Foreskin fibroblast (primary cell): ENCODE measurements at places on chromosomes 16 and 17.

DNA sequence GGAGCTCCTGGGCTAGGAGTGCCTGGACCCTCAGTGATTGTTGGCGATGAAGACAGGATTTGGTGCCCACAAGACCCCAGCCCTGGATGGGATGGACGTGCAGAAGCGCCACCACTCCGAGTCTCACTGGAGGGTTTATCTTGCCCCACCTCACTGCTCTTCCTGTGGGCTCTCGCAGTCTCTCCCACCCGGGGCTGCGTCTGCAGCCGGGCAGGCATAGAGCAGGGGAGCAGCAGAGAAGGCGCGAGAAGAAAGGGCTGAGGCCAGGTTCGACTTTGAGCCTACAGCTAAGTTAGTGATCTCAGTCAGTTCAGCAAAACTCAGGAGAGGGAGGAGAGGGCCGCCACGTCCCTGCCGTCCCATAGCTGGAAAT, 6.6 kb downstream of the UBE2I start:
- no peak for DNase-seq

- no peak for DNase-seq
Measured at GRCh38 chr16:13988038-13988437, 68.1 kb downstream of the ERCC4 start.

- DNase-seq, result no peak
Measured at GRCh38 chr17:1898332-1898731, 68.5 kb downstream of the RPA1 start.

GRCh38 chr17:27485716-27486495, 29.7 kb downstream of the KSR1 start:
- no peak for DNase-seq

DNA sequence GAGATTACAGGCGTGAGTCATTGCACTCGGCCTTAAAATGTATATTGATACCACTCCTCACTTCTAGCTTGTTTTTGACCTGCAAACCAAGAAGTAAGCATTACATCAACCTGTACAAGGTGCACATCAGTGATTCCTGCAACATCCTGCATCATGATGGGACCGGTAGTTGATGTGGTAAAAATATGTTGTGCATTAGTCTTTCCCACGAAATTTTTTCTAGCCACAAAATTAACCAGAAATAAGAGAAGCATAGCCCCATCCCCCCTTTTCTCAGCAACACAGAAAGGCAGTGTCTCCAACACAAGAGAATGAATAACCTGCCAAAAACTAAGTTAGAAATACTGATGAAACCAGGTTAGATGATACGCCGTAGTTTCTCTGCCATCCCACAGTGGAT, 21.1 kb upstream of the NSMCE1 start:
- no peak for DNase-seq

GRCh38 chr16:9992441-9992840, 189.8 kb downstream of the GRIN2A start:
- no peak for DNase-seq

DNA sequence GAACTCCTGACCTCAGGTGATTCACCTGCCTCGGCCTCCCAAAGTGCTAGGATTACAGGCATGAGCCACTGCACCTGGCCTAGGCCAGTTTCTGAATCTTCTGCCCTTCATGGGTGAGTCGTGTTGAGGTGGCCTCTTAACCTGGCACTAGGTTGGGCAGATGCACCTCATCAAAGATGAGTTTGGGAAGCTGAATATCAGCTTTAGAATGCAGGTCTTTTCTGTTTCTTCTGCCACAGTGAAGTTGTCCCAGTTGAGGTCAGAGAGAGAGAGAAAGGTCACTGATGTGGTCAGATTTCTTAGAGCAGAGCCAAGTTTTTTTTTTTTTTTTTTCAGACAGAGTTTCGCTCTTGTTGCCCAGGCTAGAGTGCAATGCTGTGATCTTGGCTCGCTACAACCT, 111.3 kb upstream of the WSCD1 start:
- no peak for DNase-seq

GRCh38 chr17:27376637-27377547, 79.4 kb upstream of the KSR1 start:
- peak; percentile 81 for DNase-seq

GRCh38 chr17:35906926-35907637, 23.5 kb downstream of the RDM1 start:
- DNase-seq, result no peak

GRCh38 chr17:73503560-73503959, 140.7 kb downstream of the SDK2 start:
- DNase-seq, result no peak

DNA sequence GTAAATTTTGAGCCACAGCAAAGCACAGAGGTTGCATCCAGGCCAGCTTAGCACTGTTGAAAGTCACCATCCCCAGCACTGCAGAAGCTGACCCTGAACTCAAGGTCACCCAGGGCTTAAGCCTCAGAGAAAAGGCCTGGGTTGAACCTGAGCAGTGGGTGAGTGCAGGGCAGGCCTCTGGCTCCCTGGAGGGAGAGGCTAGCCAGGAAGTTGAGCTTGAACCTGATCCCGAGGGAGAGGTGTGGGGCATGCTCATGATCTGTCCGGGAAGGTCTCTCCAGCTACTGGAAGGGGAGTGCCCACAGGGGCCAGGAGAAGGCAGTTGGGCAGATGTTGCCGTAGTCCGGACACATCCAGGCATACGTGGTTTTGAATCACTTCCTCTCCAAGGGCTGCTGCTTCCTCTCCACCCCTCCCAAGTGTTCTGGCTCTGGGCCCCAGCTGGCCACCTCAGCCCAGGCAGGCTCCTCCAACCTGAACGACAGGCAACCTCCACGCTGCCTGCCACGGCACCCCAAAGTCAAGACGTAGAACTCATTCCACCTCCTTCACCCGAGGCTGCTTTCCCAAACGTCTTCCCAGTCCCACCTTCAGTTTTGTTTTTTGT, 18.4 kb downstream of the CARHSP1 start:
- DNase-seq, result peak; percentile 94

GRCh38 chr16:65490286-65490685, 368.4 kb upstream of the CDH11 start:
- no peak for DNase-seq

DNA sequence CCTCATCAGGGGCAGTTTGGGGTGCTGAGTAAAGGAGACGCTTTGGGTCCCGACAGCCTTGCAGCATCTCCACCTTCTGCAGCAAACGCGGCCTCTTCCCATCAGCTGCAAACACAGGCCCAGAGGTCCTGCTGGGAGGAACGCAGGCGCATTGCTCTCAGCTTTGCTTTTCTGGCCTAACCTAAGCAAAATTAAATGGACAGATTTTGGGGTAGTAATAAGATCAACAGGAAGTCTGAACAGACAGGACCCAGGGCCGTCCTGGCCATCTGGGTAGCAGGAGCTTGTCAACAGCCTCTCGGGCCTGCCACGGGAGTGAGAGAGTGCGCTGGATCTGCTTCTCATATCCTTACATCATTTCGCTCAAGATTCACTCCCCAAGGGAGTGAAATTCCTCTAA, 7.2 kb downstream of the NUBP1 start:
- DNase-seq, result no peak

GRCh38 chr16:75310541-75310940, 59.1 kb upstream of the BCAR1 start:
- no peak for DNase-seq

DNA sequence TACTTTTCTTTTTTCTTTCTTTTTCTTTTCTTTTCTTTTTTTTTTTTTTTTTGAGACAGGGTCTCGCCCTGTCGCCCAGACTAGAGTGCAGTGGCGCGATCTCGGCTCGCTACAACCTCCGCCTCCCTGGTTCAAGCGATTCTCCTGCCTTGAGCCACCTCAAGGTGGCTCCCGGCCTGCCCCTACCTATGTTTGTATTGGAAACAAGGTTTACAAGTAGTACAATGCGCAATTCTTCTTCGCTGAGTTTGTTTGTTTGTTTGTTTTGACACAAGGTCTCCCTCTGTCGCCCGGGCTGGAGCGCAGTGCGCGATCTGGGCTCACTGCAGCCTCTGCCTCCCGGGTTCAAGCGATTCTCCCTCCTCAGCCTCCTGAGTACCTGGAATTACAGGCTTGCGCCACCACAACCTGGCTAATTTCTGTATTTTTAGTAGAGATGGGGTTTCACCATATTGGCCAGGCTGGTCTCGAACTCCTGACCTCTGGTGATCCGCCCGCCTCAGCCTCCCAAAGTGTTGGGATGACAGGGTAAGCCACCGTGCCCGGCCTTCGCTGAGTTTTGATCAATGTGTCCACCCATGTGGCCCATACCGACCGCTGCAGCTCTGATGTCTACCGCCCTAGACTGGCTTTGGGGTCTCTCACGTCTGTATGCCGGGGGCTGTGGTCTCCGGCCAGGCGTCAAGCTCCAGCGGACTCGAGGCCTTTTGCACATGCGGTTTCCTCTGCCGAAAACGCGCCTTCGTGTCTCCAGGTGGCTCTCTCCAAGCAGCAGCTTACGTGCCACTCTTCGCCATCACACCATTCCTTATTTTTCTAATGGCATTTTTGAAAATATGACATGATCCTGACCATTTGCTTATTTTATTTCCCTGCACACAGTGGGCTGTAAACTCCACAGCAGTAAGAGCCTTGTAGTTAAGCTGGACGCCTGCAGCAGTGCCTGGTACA, 1.1 kb upstream of the YBX2 start:
- no peak for DNase-seq

DNA sequence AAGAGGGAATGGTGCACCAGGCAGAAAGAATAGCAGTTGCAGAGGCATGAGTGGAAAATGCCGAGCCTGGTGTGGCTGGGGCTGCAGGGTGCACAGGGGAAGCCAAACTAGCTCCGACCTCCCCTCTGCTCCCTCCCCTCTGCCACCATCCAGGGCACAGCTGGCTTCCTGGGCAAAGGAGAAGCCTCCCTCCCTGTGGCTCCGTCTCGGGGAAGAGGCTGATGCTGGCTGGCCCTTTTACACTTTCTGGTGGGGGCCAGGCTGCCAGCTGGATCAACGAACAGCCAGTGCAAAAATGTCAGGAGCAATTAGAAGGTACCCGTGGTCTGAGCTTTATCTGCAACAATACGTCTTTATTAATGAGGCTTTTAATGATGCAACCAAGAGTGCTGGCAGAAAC, 37.1 kb upstream of the KCNJ12 start:
- no peak for DNase-seq

GRCh38 chr17:18877104-18877645, 19.2 kb downstream of the PRPSAP2 start:
- no peak for DNase-seq

- DNase-seq, result no peak
Measured at GRCh38 chr17:37742762-37743611, 1.9 kb downstream of the HNF1B start.

- peak; percentile 75 for DNase-seq
Measured at GRCh38 chr16:83336603-83337002, 471.2 kb upstream of the HSBP1 start.

DNA sequence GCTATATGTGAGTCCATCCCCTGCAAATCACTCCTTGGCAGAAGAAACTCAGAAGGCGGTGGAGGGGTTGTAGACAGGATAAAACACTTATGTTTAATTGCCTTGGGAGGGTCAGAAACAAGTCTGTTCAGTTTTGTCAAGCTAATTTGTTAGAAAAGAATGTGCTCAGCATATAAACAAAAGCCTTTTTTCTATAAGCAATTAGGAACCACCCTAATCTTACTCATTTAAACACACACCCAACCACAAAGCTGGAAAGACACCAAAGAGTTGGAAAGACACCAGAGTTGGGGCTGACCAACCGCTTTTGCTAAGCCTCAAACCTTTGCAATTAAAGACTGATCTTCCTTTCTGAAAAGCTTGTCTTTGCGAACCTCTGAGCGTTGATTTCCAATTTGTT, 439.2 kb upstream of the ERCC4 start:
- peak; percentile 4 for DNase-seq

DNA sequence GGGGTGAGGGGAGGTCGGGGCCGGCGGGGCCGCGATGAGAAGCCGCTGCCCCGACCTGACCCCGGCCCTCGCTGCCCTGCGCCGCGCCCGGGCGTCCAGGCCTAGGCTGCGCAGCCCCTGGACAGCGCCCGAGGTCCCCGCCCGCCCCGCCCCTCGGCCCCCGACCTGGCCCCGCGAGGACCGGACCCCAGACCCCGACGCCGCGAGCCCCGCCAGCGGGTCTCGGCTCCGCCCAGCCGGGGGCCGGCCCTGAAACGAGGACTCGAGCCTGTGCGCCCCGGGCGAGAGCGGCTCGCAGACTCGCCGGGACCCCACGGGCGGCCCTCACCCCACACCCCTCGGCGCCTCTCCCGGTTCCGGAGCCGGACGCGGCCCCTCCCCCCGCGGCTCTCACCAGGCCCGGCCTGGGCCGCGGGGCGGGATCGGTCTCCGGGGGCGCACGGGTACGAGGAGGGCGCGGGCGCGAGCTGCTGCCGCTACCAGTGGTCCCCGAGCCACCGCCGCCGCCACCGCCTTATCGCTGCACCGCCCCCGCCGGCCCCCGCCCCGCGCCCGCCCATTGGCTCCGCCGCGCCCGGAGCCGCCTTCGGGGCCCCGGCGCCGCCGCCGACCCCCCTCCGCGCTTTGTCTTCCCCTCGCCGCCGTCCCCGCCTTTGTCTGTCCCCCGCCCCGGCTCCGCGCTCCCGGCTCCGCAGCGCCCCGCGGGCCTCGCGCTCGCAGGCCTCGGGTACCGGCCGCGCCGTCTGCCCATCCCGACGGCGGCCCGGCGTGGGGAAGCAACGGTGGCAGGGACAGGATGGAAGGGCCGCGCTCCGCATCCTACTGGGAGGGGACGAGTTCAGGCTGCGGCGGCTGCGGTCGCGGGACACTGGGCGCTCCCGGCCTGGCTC, at the start of gene LIMD2:
Gene LIMD2 (minus strand): TSS at position 488 of the 890 bp plus-strand sequence. CDS start 827 bp downstream, outside the sequence.
- no peak for DNase-seq

GRCh38 chr16:75254359-75254837, 3.0 kb upstream of the BCAR1 start:
- peak; percentile 78 for DNase-seq

- DNase-seq, result no peak
Measured at GRCh38 chr17:44045486-44045885, 21.0 kb downstream of the LSM12 start.

- peak; percentile 46 for DNase-seq
Measured at GRCh38 chr16:75653922-75654321, 6.3 kb downstream of the TERF2IP start.

- DNase-seq, result no peak
Measured at GRCh38 chr17:41263212-41263611, 2.0 kb upstream of the KRTAP9-6 start.
